Ovary (tissue), 10 donors: ENCODE measurements at places on chromosomes 1 and 21. TPM values are rescaled to one million over a fixed set of nuclear protein-coding genes. Genes with fewer than 3 reads are reported as not detected.

The PPFIA4 gene
- 1.6 TPM for total RNA-seq

The OLIG1 gene
- total RNA-seq = not detected

The MARK1 gene
- total RNA-seq = 1.8 TPM

The TMEM269 gene
- total RNA-seq = not detected

The PCAT6 gene
- not detected for total RNA-seq

The SLC30A1 gene
- 23.4 TPM for total RNA-seq

The CCDC181 gene
- total RNA-seq = 10.9 TPM

The GJA9 gene
- not detected for total RNA-seq

The CASZ1 gene
- 10.9 TPM for total RNA-seq

The SPATA21 gene
- total RNA-seq = not detected

The GPR161 gene
- total RNA-seq = 7.4 TPM

The SYT11 gene
- total RNA-seq = 19.7 TPM

The EDARADD gene
- total RNA-seq = 0.62 TPM

The TGFBR3 gene
- total RNA-seq = 158 TPM

The BEND5 gene
- total RNA-seq = 11.9 TPM

The DMBX1 gene
- not detected for total RNA-seq

The AADACL3 gene
- not detected for total RNA-seq

The OTUD7B gene
- 28.8 TPM for total RNA-seq

The LCE1C gene
- not detected for total RNA-seq

The CFHR5 gene
- total RNA-seq = not detected

The IFNLR1 gene
- 2.0 TPM for total RNA-seq

The PRELP gene
- total RNA-seq = 40.9 TPM

The GJB5 gene
- not detected for total RNA-seq

The KRTAP21-2 gene
- total RNA-seq = not detected

The SLC2A5 gene
- 5.3 TPM for total RNA-seq

The TAS1R3 gene
- total RNA-seq = not detected
